ENCODE measurements at places on chromosomes 6 and 20. TPM values are rescaled to one million over a fixed set of nuclear protein-coding genes. Genes with fewer than 3 reads are reported as not detected.

GRCh38 chr6:159462431-159462830, 230.6 kb downstream of the SOD2 start:
- DNase-seq: no peak

DNA sequence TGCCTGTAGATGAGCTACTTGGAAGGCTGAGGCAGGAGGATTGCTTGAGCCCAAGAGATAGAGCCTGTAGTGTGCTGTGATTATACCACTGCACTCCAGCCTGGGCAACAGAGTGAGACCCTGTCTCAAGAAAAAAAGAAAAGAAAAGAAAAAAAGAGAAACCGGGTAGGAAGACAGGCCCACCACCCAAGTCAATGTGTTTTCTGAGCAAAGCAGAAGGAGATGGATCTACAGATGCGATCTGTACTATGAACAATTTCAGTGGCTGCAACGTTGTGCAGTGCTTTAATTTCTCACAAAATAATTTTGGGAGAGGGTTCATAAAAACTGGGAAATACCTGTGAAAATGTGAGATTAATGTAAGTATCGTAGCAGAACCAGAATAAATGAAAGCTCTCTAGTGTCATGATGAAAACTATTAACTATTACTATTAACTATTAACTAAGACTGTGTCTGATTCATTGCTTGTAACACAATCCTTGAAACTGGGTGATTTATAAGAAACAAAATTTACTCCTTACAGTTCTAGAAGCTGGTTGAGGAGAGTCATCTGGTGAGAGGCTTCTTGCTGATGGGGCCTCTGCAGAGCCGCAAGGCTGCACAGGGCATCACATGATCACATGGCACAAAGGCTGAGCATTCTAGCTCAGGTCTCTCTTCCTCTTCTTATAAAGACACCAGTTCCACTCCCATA, 233.1 kb upstream of the ZNF217 start:
- DNase-seq: no peak

DNA sequence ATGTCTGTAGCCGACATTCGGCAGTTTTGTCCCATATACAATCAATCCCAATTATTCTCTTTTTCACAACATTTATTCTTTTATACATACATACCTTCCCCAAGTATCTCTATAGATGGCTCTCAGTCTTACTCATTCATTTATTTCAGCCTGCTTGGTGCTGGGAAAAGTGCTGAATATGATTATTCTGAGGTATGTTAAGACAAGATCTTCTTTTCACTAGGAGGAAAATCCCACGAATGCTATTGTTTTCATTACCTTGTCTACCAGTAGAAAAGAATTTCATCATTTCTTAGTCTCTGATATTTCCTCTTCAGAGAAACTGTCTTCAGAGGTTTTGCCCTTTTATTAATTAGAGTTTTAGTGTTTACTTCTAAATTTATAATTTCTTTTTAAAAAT, 13.7 kb upstream of the BPIFA3 start:
- no peak for DNase-seq

DNA sequence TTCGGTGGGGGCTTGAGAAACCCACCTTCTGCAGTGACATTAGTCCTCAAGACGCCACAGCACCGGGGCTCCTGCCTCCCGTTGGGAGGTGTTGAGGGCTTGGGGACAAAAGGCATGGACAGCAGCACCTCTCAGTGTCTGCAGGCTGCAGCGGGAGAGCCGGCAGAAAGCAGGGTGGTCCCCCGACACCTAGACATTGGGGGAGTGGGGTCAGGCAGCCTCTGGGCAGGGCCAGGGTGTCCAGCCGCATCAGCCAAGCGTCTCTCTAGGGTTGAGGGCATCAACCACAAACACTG, 264.7 kb downstream of the TAF4 start:
- DNase-seq: no peak

DNA sequence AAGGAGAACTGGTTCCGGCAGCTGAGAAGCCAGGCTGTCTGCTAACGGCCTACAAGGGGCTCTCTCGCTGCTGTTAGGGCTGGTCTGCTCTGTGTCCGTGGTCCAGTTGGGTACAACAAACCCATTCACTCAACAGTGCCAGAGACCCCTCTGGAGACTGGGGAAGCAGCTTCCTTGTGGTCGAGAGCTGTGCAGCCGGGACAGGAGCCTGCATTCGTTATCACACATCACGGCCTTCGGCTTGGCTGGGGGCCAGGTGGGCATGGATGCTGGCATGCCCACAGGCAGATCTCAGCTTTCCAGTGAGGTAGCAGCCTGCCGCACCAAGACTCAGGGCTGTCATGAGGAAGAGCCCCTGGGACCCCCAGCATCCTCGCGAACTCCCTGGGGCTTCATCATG, 124.7 kb downstream of the PREX1 start:
- peak; percentile 64 for DNase-seq

GJA10 gene
- polyA plus RNA-seq: not detected

SRC gene
- polyA plus RNA-seq: 23.8 TPM
